CD4-positive, alpha-beta T cell treated with Interleukin-21 for 1 hour (primary cell): ENCODE measurements at places on chromosomes 2 and 18.

DNA sequence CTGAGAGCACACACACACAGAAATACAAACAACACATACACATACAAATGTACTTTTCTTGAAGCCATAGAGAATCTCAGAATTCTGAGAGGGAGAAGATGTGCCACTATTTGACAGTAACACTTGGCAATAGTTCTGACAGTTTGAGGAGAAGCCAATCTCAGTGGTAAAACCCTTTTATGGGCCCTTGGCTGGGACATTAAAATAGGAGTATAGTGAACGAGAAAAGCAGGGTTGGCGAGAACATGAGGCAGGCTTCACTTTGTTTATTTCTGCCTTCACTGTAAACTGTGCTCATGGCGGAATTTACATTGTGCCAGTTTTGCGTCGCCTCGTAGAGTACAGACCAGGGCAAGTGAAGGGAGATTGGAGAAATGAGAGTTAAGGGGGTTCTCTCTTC, 449.4 kb upstream of the POU3F3 start:
- DNase-seq = no peak

- no peak for DNase-seq
These were observed 355.4 kb upstream of the GULP1 start for GRCh38 chr2:187936228-187936627.

- DNase-seq = no peak
These were observed 21.7 kb downstream of the BIN1 start for GRCh38 chr2:127085317-127085681.

DNA sequence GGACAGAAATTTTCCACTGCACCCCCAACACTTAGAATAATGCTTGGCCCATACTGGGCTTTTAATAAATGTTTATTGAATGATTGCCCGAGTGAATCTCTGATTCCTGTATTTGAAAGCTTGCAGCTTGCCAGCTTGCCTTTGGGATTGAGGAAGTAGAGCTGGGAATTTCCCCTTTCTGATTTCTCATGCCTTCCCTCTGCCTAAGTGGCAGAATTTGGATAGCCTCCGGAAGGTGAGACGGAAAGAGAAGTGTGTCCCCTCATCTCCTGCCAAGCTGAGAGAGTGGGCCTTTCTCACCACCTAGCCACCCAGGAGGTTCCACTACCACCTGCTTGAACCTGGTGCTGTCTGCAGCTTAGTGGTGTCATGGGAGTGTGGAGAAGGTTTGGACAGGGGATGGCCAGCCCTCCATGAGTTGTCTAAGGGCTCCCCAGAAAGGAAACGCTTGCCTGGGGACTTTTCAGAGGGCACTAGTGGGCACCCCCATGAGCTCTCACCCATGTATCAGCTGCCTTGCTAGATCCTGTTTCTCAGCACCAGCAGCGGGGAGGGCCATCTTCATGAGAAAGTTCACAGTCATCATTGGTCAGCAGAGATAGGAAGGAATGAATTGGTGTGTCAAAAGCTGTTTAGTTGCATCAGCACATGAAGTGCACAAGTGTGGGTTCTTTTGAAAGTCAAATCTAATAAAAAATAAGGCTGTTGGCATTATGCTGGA, 8.6 kb upstream of the NCOA1 start:
- no peak for DNase-seq

GRCh38 chr18:52531836-52532235, 191.8 kb downstream of the DCC start:
- DNase-seq = no peak

GRCh38 chr2:12824351-12824777, 107.6 kb downstream of the TRIB2 start:
- DNase-seq = no peak

DNA sequence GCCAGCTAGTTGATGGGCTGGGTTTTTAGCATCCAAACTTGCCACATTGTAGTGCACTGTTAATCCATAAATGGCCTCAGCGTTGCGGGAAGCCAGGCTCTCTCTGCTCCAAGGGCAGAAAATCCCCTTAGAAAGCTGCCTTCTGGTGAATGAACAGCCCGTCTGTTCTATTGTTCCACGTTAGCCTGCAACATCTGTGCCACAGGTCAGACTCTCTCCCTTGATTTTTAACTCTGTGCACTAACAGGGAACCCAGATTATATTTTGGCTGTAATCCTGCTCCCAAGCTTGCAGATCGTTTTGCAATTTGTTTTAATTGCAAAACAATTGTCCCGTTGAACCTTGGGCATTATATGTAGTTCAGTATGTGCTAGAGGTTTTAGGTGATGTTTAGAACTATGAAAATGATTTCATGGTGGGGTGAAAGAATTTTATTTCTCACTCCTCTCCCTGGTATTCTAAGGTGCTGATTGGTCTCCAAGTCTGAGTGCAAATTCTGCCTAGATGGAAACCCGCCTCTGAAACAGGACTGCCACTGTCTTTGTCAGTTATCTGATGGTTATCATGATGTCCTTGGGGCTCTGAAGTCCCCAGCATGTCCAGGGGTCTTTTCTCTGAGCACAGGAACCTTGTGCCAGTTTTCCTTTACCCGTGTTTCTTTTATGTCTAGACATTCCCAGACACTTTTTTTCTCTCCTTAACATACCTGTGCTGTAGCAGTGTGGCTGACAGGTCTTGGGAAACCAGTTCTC, 106.6 kb downstream of the MAP4K4 start:
- DNase-seq = no peak

DNA sequence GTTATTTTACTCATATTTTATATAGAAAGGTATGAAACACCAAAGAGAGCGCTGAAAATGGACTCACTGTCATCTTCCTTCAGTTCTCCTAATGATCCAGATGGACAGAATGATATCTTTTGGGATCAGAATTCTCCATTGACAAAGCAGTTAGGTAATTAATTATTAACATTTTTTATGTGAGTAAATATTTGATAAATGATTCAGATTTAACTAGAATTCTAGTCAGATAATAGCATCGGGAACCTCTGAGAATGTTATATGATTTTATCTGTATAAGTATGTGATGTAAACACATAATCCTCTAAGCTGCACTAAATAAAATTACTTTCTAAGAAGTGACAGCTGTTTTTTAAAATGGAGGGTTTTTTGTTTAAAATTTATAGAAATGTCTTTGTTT, 2.0 kb downstream of the ETAA1 start:
- no peak for DNase-seq

GRCh38 chr18:65056575-65056974, 694.2 kb upstream of the CDH7 start:
- DNase-seq = no peak

DNA sequence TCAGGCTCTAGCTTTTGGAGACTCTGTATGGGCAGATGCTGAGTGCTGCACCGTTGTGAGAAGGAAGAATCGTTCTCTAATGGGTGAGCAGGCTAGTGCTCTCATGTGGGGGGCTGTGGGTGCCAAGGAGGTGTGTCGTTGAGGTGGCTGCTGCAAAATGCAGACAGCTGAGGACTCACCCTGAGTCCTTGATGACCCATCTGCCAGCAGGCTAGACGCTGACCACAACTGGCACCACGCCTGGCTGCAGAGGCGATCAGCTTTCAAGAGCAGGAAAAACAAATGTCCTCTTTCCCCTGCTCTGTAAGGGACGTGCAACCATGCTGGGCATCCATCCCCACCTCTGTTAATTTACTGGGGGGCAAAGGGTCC, 48.2 kb downstream of the HAUS1 start:
- DNase-seq = no peak

DNA sequence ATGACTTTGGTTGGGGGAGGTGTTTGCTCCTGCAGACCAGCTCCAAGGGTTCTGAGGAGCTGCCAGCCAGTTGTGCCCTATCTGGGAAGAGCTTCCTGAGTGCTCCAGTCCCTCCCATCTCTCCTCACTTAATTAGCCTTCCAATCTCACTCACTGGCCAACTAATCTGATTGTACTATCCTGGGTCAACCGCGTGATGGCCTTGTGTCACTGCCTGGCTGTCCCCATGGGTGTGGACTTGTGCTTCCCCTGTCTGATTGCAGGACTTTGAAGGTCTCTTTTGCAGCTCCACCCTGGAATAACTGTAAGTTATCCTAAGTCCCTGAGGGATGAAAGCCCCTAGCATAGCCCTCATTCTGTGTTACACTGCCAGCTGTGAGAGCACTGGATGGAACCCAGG, 65.0 kb downstream of the SLC4A5 start:
- no peak for DNase-seq

GRCh38 chr2:74873012-74873665, 39.2 kb downstream of the HK2 start:
- no peak for DNase-seq

DNA sequence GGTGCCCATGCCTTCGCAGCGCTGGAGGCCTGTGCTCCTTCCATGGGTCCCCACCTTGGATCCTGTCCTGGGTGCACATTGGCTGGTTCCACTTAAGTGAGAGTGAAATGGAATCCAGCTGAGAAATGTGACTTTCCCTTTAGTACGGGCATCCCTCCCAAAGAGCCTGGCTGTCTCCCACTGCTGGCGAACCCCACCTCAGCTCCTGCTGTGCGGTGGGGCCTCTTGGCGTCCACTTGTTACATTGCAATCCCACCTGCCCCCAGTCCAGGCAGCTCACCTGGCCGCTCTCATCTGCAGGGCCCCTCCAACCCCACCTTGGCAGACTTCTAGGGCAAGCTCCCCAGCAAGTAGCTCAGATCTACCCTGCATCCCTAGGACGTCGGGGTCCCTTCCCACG, 35.5 kb upstream of the GNAL start:
- no peak for DNase-seq

- DNase-seq = no peak
These were observed 49.3 kb downstream of the KCNG2 start for GRCh38 chr18:79846936-79847557.

GRCh38 chr2:239348563-239349452, 52.0 kb downstream of the HDAC4 start:
- no peak for DNase-seq

GRCh38 chr2:150135223-150135883, 352.1 kb downstream of the RND3 start:
- no peak for DNase-seq

- no peak for DNase-seq
These were observed 1282.2 kb upstream of the ZEB2 start for GRCh38 chr2:145802133-145802532.

DNA sequence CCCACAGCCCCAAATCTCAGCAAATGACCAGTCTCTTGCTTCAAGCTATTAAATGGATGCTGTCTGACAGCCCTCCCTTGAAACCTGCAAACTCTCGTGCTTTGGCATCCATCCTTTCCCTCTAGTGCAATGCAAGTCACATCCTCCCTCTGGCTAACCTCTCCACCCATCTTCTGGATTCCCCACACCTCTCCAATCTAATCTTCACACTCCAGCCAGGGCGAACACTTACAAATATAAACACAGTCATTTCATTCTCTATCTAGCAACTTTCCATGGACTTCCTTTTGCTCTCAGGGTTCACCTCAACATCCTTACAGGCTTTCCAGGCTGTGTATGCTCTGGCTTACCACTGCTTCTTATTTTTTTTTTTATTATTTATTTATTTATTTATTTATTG, 10.1 kb upstream of the NARS1 start:
- DNase-seq = no peak

DNA sequence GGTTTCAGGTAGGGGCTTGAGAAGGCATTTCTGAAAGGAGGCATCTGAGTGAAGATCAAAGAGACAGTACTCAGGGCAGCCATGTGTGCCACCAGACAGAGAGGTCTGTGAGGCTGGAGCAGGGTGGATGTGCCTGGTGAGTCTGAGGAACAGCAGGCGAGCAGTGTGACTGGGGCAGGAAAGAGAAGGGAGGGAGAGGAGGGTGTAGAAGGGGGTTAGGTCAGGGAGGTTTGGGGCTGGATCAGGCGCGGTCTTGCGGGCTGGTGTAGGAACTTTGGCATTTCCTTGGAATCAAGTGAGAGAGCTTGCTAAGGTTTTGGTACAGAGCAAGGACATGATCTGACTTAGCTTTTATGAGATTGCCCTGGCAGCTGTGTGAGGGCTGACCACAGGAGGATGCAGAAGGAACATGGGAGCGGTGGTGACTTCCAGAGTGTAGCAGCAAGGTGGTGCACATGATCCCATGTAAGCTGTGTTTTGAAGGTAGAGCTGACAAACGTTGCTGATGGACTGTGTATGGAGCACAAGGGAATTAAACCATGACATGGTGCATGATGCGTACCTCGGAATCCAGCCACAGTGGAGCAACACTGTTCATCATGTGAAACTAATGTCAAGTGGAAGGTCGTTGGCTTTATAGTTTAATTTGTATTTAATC, 13.9 kb downstream of the RAB31 start:
- no peak for DNase-seq

GRCh38 chr2:211690736-211691135, 847.9 kb downstream of the ERBB4 start:
- DNase-seq = no peak

GRCh38 chr2:130899306-130899705, 62.6 kb downstream of the ARHGEF4 start:
- DNase-seq = no peak

DNA sequence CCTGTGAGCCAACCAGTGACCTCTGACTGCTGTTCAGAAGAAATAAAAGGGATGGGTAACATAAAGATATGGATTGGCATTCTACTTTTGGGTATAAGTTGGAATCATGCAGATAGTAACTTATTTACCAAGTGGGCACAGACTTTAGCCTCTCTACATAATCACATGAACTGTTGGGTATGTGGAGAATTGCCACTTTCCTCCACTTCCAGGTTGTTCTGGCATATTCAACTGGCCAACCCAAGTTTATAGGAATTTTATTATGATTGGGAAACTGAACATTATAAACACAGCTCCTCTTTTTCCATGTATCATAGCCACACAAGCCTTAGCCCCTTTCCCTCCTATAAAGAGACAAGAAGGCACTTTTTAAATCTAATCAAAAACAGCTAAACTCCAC, 179.3 kb downstream of the RNF152 start:
- no peak for DNase-seq

DNA sequence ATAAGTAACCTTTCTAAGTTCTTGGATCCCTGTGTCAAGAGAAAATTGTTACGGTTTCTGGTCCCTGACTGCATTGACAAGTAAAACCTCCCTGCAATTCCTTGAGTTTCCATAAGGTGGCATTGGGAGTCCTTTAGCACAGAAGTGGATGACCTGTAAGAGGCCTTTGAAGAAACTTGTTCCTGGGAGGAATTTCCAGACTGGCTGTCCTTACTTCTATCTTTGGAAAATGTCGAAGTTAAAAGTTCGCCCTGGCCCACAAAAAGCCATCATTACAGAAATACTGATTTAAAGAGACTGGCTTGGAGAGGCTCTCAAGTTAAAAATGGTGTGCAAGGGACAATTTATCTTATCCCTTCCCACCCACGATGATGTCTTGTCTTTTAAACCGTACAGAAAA, 218.4 kb downstream of the CDH20 start:
- DNase-seq = peak; percentile 48

GRCh38 chr2:76613330-76613729, 902.6 kb upstream of the GCFC2 start:
- no peak for DNase-seq

GRCh38 chr18:78228974-78229373, 750.6 kb upstream of the SALL3 start:
- DNase-seq = no peak

DNA sequence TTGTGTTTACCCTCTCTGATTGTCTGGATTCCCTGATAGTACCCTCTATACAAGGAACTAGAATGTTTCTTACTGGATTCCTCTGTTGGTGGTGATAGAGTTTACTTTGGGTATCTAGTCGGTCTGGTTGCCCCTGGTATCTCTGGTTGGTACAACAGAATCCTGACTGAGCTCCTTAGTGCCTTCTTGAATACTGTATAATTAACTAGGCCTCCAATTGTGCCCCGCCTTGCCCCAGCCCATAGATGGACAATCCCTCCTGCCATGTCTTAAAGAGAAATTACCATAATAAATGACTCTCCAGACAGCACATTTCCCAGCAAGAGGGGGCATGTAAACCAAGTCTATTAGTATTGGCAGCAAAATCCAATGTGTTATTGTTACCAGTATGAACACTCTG, 2.3 kb downstream of the SCN1A start:
- DNase-seq = no peak

GRCh38 chr2:43766006-43766405, 7.8 kb upstream of the DYNC2LI1 start:
- DNase-seq = no peak
